ENCODE measurements at places on chromosomes 12 and 14. TPM values are rescaled to one million over a fixed set of nuclear protein-coding genes. Genes with fewer than 3 reads are reported as not detected.

The SPRYD4 gene
- 3.4 TPM for total RNA-seq

The KERA gene
- total RNA-seq = 0.26 TPM

- H3K27me3 ChIP-seq = no peaks in the 10 kb centered on the region
- H3K4me1 ChIP-seq = no peaks in the 10 kb centered on the region
- H3K36me3 ChIP-seq = no peaks in the 10 kb centered on the region
- H3K27ac ChIP-seq = no peak overlapping the region
Measured at GRCh38 chr12:59268295-59268809, 327.5 kb upstream of the SLC16A7 start.

DNA sequence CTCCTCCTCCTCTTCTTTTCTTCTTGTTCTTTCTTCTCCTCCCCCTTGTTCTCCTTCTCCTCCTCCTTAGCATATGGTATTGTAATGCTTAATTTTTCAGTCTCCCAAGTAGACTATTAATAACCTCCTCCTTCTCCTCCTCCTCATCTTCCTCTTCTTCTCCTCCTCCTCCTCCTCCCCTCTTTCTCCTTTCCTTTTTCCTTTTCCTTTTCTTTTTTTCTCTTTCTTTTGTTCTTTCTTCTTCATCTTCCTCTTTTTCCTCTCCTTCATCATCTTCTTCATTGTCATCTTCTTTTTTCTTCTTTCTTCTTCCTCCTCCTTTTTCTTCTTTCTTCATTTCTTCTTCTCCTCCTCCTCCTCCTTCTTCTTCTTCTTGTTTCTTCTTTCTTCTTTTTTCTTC lies 251.6 kb upstream of the ARHGAP5 start:
- no peak overlapping the region for H3K4me3 ChIP-seq
- no peak for DNase-seq
- H3K27me3 ChIP-seq = no peaks in the 10 kb centered on the region
- H3K27ac ChIP-seq = no peak overlapping the region
- no peaks in the 10 kb centered on the region for H3K36me3 ChIP-seq

- no peaks in the 10 kb centered on the region for H3K36me3 ChIP-seq
- no peak for DNase-seq
- H3K27me3 ChIP-seq = no peaks in the 10 kb centered on the region
- no peak overlapping the region for H3K27ac ChIP-seq
- H3K4me3 ChIP-seq = no peak overlapping the region
- H3K4me1 ChIP-seq = no peaks in the 10 kb centered on the region
Measured at GRCh38 chr12:6177642-6178358, 22.4 kb upstream of the CD9 start.

GRCh38 chr14:91291786-91292405 lies 47.4 kb upstream of the GPR68 start:
- H3K4me1 ChIP-seq = no peaks in the 10 kb centered on the region
- H3K27me3 ChIP-seq = no peaks in the 10 kb centered on the region
- no peak for DNase-seq
- H3K4me3 ChIP-seq = no peak overlapping the region
